ENCODE measurements at places on chromosomes 11 and 22. TPM values are rescaled to one million over a fixed set of nuclear protein-coding genes. Genes with fewer than 3 reads are reported as not detected.

CCT8L2 gene
- total RNA-seq = not detected

CCDC15 gene
- total RNA-seq = 0.49 TPM

PLA2G3 gene
- total RNA-seq = not detected

MPZL2 gene
- 58.1 TPM for total RNA-seq

LMO2 gene
- 37.0 TPM for total RNA-seq

OR52K2 gene
- not detected for total RNA-seq

PLXNB2 gene
- total RNA-seq = 169 TPM

C11orf97 gene
- not detected for total RNA-seq

KBTBD3 gene
- total RNA-seq = 5.1 TPM

TBCEL gene
- total RNA-seq = 17.7 TPM

NEFH gene
- 0.14 TPM for total RNA-seq

- no peak for DNase-seq
Measured at GRCh38 chr22:41647771-41648170, 26.7 kb downstream of the XRCC6 start.

DNA sequence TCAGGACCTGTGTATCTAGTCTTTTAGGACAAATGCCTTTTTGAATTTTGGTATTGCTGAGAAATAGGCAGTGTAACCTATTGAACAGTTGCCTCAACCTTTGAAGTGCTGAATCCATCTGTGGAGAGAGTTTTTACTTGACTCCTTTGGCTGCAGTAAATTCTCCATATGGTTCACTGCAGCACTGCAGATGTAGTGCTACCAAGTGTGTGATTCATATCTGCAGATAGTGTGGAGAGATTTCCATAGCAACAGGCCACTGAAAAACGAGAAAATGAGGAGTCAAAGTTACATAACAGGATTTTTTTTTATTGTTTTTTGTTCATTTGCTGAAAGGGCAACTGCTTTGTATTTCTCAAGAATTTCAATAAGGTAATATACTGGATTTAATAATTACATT is 356.1 kb downstream of the RAB38 start:
- no peak for DNase-seq

GRCh38 chr11:132814410-132814809 is 717.9 kb downstream of the OPCML start:
- no peak for DNase-seq

DNA sequence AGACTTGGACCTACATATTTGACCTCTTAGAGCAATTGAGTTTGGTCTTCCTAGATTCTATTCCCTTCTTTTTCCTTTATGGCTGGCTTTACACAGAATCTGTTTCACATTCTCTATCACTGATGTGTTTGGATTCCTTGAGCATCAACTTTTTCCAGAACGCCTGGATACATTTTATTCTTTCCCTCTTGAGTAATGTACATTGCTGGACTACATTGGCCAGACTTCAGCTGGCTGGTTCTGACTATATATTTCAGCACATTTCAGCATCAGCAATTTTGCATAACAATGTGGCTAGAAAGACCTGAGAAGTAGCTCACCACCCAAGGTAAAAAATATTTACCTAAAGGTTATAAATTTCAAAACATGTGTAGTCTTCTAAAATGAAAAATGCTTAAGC is 2198.2 kb upstream of the RAG2 start:
- no peak for DNase-seq

DNA sequence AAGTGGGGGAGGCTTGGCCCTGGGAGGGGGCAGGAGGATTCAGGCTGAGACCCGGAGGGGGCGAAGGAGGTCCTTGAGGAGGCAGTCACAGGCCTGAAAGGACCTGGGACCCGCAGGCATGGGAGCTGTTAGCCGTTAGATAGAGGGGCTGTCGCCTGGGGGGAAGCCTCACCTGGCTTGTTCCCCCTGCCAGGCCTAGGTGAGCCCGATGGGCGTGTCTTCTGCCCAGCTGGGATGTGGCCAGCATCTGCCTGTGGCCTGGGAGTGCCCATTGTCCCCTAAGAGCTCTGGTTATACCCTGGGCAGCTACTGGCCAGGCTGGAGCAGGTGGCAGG is 1.8 kb upstream of the DUSP8 start:
- DNase-seq = no peak

DNA sequence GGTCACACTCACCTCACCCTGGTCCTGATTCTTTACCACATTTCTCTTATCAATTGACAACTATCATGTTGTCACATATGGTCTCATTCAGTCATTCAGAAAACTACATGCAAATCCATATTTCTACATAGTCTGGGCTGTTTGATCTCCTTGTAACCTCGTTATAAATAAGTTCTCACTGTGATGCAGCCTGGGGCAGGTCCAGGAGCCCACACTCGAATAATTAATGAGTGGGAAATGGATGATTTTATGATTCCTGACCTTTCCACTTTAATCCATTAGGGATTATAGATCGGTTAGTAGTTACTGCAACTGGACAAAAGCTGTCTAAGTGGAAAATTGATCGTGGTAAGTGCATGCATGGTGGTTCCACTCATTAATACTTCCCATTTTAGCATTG is 636.3 kb upstream of the TENM4 start:
- DNase-seq = no peak

GRCh38 chr11:36376009-36376887 is 80.2 kb downstream of the PRR5L start:
- DNase-seq = no peak

GRCh38 chr11:73252577-73253191 is 19.5 kb upstream of the P2RY6 start:
- no peak for DNase-seq

DNA sequence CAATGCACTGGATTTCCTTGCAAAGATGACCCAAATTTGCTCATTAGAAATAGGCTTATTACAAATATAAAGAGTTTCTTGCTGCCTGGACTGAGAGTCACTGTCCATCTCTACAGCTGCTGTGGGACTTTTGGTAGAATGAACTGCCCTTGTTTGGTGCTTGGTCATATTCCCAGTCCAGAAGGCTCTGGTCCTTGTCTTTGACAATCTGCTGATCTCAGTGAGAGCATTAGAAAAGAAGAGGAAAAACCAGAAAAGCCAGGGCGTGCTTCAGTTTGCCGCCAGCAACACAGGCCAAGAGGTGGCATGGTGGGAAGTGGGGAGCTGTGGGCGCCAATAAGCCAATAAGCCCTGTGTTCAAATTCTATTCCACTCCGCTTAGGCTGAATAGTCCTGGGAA is 48.2 kb upstream of the PARVA start:
- no peak for DNase-seq

GRCh38 chr11:31636983-31637382 is 127.4 kb downstream of the ELP4 start:
- DNase-seq = no peak

DNA sequence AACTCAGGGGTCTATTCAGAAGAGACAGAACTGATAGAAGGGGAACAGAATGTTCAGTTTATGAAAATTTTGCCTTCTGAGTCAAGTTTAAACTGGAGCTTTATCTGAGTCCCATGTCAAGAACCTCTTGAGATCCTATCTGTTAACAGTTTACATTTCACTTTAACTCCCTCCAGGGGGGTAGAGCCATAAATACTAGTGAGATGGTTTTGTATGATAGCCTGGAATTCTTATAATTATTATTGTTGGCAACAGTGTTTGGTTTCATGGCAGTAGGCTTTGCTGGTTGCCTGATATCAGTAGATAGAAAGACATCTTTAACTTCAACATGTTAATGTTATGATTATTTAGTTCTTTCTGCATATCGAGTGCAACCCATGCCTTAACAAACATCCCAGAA is 498.5 kb downstream of the INSC start:
- no peak for DNase-seq

GRCh38 chr11:108035690-108036089 is 27.0 kb downstream of the CUL5 start:
- no peak for DNase-seq

DNA sequence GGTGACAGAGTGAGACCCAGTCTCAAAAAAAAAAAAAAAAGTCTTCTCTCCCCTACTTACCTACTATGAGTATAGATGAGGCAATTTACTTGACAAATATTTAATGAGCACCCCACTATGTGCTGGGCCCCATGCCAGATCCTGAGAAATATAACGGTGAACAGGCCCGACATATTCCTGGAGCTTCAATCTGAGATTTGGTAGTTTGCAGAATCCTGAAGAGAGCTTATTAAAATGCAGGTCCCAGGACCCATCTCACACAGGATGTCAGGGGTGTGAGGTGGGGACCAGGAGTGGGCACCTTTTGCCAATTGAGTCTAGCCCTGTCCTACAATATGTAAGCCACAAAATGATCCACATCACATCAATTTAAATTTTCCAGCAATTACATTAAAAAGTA is 44.0 kb downstream of the KCNJ4 start:
- DNase-seq = no peak

DNA sequence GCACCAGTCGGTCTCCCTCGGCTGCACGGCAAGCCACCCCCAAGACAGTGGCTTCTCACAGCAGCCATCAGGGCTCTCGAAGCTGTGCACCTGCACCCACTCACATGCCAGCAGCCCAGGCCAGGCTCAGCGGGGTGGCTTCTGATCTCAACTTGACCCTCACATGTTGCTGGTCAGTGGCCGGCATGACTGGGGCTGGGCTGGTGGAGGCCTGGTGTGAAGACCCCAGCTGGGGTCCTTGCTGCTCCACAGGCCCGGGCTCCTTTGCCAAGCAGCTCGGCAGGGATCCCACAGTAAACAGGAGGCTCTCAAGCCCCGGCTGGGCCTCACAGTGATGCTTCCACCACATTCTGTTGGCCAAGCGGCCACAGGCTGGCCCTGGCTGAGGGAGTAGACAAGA is 128.2 kb downstream of the BRD1 start:
- DNase-seq = no peak

DNA sequence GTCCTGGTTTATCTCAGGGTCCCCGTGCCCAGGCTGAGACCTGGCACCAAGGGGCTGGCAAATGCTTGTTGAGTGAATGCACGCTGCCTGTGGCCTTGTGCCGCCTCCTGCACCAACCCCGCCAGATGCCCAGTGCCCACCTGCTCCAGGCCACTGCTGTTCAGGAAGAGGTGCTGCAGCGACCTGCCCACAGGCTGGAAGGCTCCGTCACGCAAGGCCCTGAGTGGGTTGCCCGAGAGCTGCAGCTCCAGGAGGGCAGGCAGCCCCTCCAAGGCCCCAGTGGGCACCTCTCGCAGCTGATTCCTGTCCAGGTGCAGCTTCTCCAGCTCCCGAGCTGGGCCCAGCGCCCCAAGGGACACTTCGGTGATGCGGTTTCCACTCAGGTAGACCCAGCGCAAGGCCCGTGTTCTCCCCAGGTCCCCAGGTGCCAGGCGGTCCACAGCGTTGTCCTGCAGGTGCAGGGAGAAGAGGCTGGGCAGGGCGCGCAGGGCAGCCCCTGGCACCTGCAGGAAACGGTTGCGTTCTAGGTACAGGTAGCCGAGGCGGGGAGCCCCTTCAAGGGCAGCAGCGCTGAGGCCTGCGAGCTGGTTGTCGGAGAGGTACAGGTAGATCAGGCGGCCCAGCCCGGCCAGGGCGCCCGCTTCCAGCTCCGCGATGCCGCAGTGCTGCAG is 3.6 kb downstream of the CHADL start:
- no peak for DNase-seq

- DNase-seq = no peak
Measured at GRCh38 chr11:61145228-61146005, 15.8 kb downstream of the VPS37C start.

- no peak for DNase-seq
Measured at GRCh38 chr22:17945156-17945887, 79.0 kb downstream of the MICAL3 start.

GRCh38 chr11:117473481-117474091 is 145.9 kb downstream of the CEP164 start:
- no peak for DNase-seq

- DNase-seq = no peak
Measured at GRCh38 chr11:61115498-61116224, 13.4 kb downstream of the CD5 start.
